Epithelial cell of esophagus (primary cell): ENCODE measurements at places on chromosomes 6 and 20.

GRCh38 chr6:160278786-160279310 is 20.2 kb upstream of the SLC22A2 start:
- no peak for DNase-seq

- DNase-seq = peak; percentile 97
Observed at GRCh38 chr6:30769088-30769852, 24.9 kb upstream of the IER3 start.

GRCh38 chr6:157832250-157832967 is 9.4 kb downstream of the SNX9 start:
- DNase-seq = peak; percentile 56

GRCh38 chr20:46789339-46790028 is 80.0 kb downstream of the SLC2A10 start:
- DNase-seq = no peak

DNA sequence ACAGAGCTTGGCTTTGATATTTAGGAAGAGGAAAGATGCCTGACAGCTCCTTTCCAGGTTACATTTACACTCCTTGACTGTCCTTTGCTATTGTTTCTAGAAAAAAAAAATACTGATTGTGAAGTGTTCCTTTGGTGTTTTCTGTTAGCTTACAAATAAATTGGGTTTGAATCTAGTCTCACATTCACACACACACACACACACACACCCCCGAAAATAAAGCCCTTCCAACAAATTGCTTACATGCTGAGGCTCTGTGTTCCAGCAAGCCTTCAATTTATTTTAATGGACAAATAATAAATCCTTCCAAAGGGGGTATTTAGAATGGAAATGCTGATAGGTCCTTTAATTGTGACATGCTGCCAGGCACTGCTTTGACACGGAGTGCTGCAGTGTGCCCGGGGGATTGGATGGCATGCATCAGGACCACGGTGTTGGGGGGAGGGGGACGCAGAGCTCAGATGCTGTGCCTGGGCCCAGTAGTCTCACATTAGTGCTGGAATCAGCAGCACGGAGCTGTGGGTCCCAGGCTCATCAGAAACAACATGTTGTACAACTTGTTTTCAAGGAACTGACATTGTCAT is 199.9 kb downstream of the CD83 start:
- no peak for DNase-seq

GRCh38 chr6:113960795-113961194 is 10.2 kb downstream of the HDAC2 start:
- DNase-seq = no peak
